ENCODE measurements at places on chromosomes 11 and 22.

- DNase-seq = no peak
Observed at GRCh38 chr11:30147293-30147692, 83.5 kb upstream of the FSHB start.

DNA sequence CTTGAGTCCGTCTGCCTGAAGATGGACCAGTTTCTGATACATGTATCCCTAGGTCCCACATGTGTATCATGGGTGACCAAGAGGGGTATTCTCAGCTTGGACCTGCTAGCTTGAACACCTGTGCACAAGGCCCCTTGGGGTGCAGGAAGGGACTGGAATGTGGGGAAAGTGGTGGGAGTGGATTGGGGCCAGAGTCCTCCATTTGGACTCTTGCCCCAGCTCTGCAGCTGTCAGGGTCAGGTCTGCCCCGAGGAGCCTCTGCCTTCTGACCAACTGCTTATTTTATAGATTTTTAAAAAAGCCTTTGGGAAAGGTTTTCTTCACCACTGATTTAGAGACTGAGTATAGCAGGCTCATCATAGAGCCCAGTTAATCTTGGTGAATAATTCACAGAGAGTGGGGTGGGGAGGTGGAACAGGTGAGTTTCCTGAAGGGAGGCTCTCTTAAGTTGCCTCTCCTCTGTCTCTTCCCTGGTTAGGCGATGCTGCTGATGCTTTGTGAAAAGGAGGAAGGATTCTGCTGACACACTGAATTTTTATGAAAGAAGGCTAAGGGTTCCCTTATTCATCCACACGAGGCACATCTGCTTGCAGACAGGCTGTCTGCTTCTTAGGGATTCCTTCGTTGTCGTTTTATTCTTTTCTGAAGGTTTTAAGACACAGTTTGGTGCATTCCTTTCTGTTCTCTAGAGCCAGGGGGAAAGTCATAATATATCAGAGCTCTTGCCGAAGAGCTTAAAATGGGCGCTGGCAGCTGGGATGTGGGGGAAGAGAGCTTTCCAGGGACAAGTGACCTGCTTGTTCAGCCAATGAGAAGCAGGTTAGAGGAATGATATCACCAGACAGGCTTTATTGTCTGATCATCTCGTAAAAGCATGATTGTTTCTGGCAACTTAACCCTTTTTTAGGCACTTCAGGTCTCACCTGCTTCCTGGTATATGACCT lies 19.9 kb downstream of the TRIM44 start:
- no peak for DNase-seq

DNA sequence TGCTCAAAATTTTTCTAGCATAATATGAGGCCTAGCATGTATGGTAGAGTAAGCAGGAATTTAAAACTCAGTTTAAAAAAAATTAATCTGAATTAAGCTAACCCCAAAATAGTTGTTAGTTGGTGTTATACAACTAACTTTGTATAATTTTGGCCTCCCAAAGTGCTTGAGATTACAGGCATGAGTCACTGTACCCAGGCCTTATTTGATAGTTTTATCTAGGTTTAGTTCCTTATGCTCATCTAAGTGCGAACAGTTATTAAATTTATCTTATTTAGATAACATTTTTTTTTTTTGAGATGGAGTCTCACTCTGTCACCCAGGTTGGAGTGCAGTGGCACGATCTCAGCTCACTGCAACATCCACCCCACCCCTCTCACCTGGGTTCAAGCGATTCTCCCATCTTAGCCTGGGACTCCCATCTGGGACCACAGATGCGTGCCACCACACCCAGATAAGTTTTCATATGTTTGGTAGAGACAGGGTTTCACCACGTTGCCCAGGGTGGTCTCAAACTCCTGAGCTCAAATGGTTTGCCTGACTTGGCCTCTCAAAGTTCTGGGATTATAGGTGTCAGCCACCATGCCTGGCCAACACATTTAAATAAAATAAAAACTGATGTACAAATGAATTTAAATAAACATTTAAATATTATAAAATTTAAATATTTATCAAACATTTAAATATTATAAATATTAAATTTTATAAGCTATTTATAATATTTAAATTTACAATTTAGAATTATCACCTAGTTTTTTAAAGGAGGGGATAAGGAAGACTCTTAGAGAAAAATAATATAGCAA lies 7.5 kb downstream of the IL18 start:
- DNase-seq = no peak

- DNase-seq = no peak
Observed at GRCh38 chr11:7307836-7308235, 56.1 kb downstream of the SYT9 start.

- no peak for DNase-seq
Observed at GRCh38 chr11:46366260-46366659, 15.2 kb upstream of the MDK start.

DNA sequence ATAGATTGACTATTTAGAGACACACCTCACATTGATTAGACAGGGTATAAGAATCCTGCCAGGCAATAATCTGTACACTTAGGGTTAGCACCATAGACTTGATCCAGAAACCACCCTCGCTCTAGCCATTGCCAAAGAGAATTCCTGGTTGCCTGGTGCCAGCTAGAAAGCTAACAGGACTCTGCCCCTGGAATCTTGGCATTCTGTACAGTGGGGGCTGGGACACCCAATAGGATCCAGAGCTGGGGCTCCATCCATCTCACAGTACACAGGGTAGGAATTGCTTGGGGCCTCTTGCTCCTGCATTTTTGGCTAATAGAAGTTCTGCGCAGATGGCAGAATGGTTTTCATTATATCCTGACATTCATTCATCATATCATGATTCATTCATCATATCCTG lies 3.0 kb upstream of the APLNR start:
- DNase-seq = no peak

GRCh38 chr22:36465232-36466021 lies 16.0 kb downstream of the TXN2 start:
- peak; percentile 93 for DNase-seq

DNA sequence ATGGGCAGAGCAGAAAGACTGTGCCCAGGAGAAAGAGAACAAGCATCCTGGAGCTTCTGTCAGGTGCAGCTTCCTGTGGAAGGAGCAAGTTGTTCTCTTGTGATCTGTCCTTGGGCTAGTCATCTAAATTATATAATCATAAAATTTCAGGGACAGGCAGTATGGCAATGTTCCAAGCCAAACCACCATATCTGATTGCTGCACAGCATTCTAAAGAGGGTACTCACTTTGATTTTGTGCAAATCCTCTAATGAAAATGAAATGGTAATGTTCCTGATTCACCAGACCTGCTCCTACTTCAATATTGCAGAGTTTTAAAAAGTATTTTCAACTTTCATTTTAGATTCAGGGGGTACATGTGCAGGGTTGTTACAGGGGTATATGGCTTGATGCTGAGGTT lies at the start of gene PATE2:
Gene PATE2 (minus strand): TSS at position 101 of the 400 bp plus-strand sequence. CDS start 55 bp downstream, at position 46.
- no peak for DNase-seq

DNA sequence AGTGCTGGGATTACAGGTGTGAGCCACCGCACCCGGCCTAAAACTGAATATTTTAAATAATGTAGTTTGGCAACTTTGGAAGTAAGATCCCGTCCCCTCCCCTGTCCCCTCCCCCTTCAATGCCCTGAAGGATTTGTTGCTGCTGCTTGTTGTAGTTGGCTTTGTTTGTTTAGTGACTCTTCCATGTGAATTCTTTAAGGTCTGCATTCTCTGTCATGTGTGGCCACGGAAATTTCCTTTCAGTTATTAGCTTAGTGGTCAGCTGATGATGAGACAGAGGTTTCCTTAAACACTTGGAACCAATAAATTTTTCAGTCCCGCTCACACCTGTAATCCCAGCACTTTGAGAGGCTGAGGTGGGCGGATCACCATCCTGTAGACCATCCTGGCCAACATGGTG lies 109.9 kb downstream of the MPPED1 start:
- peak; percentile 93 for DNase-seq

DNA sequence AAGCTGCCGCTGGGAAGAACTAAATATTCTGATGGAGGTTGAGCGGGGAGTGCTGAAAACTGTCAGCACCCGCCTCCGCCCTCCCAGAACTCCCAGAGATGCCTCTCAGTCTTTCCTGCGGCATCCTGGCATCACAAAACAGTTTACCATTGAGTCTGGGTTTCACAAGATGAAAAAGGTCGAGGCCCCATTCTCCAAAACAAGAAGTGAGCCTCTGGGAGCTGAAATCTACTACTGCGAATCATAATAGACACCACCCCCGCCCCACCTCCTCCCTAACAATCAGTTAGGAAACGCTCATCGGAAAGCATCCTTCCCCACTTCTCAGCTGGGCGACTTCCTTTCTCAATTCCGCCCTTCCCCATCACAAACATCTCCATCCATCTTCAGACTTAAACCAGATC lies 1.0 kb downstream of the SUN2 start:
- peak; percentile 27 for DNase-seq

GRCh38 chr11:75424396-75424795 lies 8.6 kb downstream of the KLHL35 start:
- DNase-seq = no peak

DNA sequence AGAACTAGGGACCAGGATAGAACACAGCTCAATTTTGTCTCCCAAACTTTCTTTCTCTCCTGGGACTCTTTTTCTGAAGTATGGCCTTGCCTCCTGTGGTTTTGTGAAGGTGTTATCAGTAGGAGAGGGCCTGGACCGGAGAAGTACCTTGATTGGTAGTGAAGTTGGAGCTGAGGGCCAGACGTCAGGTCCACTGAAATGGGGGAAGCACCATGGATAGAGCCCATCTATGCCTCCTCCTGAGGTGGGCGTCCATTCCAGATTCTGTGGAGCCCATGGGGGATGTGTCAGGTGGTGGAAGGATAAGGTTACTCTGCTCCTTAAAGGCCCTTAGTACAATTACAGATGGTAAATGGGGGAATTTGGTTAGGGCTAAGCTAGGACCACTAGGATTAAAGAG lies 109.7 kb downstream of the INSC start:
- no peak for DNase-seq

DNA sequence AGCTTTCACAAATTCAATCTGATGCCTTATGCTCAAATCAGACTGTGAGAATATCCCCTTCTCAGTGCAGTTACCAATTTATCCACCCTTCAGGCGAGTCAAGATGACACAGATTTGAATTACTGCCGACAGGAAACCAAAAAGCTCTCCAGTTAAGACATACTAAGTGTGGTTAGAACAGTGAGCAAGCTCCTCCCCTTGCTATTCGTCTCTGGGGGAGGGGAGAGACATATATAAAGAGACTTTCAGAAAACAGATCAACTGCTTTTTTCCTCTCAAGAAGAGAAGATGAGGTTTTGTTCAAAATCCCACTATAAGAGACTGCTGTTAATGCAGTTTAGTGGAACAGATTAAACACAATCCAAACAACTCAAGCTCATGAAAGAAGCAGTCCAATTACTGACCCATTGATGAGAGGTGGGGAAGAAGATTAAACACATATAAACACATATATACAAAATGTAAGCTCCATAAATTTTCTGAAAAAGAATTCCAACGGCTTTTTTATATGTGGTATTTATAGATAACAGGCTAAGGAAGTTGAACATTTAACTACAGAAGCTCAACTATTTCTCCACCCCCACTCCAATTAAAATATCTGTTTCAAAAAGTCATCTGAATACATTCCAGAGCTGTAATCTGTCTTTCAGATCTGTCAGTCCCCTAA lies 102.7 kb downstream of the MRTFA start:
- DNase-seq = peak; percentile 82

DNA sequence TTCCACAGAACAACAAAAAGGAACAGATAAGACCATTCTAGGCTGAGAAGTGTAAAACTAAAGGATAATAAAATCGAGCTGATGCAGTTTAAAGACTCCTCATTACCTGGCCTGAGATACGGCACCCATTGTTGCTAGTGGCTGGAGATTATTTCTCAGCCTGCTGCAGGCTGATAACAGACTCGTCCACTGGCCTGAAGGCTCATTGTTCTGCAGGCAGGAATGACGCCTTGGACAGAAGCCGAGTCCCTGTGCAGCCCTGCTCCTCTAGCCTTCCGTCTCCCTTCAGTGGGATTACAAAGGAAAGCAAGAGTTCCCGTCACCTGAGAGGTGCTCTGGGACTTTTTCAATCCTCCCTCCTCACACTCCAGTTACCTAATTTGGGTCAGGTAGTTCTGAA lies 1065.3 kb downstream of the OPCML start:
- DNase-seq = no peak
